Epithelial cell of proximal tubule (primary cell): ENCODE measurements at places on chromosomes 1 and 21. TPM values are rescaled to one million over a fixed set of nuclear protein-coding genes. Genes with fewer than 3 reads are reported as not detected.

OR2T29 gene
- not detected in 2 replicates for total RNA-seq

DNA sequence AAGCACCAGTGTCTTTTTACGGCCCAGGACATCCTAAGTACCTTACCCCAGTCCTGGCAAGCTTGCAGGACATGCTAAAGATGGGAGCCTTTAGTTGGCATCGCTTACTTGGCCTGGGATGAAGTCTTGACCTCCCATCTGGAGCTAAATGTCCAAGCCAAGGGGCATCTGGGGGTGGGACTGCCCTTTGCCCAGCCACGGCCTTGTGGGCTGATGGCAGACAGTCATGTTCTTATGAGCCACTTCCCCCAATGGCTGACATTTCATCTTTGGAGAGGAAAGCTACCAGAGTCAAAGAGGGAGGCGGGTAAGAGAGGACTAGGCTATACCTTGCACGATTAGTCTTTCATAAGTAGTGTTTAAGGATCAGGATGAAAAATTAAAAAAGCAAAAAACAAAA is 32.2 kb downstream of the OPTC start:
- DNase-seq = no peak

DNA sequence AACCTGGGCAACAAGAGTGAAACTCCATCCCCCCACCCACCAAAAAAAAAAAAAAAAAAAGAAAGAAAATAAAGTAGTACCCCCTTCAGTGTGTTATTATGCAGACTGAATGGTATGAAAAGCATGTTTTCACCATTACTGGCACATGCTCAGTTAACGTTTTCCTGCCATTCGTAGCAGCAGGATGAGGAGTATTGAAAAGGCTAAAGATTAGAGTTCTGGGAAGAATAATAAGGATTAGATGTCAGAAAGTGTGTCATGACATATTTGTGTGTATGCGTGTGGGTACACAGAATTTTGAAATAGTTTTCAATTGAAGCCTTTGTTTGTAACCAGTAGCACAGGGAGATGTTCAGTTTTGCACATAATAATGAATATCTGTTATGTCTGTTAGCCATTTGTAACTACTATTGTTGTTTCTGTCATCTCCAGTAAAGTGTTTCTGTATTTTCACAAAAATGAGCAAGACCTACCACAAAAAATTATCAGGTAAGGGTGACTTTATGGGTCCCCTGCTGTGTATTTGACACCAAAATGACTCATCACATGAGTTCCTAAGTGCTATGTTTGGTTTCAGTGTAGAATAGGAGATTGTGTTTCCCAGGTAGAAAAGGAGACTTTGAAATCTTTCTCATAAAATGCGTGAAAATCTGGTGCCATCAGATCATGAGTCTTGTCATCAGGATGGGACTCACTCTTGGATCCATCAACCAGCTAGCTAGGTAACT is 358.9 kb downstream of the DISC1 start:
- DNase-seq = no peak

DNA sequence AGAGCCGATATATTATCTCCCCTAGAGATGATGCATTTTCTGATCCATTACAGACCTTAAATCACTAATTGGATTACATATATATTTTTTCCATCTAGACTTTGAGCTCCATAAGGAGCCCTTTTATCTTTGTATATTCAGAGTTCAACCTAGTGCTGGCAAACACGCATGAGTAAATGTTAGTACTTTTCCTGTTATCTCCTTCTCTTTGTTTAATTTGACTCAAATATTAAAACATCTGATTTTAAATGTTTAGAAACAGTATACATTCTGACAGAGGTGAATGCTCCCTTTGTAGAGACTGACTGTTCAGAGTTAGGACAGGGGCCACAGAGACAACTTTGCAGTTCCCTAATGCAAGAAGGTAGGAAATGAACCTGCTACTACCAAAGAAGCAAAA is 37.1 kb downstream of the EIF2B3 start:
- DNase-seq = no peak

DNA sequence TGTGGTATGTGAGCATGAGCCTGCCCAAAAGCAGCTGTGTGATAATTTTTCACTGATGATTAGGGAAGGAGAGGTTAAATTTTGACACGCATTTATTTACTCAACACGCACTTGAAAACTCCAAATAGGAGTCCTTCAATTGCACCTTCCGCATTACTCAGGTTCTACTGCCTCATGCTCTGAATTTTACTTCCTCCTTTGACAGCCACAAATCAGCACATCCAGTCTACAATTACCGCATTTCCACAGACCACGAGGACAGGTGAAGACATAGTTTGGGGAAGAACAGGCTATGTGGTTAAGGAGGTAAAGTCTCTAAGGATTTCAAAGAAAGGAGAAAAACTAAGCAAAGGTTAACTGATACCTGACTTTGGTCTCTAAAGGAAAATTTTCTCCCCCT is 2.6 kb downstream of the CAPN8 start:
- no peak for DNase-seq

ABCG1 gene
- not detected in 2 replicates for total RNA-seq

- DNase-seq = no peak
Measured at GRCh38 chr1:218171302-218171893, 113.7 kb upstream of the RRP15 start.

GRCh38 chr21:44483288-44484237 is 28.3 kb downstream of the LRRC3 start:
- DNase-seq = no peak

GRCh38 chr1:246537441-246537840 is 28.6 kb downstream of the TFB2M start:
- no peak for DNase-seq

- DNase-seq = no peak
Measured at GRCh38 chr1:31426249-31426922, 13.4 kb downstream of the SERINC2 start.

DNA sequence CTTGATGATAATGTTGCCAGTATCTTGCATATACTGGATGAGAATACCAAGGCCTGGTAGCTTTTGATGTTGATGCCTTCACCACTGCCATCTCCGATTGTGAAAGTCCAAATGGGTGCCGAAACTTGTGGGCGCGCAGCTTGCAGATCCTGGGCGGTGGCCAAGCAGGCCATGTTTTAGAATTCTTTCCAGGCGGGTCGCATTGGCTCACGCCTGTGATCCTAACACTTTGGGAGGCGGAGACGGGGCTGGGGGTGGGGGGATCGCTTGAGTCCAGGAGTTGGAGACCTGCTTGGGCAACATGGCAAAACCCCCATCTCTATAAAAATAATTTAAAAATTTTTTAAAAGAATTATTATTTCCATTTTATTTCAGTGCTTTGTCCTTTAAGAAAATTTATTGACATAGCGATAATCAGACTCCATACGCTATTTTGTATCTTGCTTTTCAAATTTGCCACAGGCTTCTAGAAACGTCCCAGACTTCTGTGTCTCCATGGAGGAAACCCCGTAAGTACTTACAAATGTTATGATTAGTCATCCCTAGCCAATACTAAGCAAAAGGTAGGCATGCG is 592 bp upstream of the ZNF326 start:
- no peak for DNase-seq

DNA sequence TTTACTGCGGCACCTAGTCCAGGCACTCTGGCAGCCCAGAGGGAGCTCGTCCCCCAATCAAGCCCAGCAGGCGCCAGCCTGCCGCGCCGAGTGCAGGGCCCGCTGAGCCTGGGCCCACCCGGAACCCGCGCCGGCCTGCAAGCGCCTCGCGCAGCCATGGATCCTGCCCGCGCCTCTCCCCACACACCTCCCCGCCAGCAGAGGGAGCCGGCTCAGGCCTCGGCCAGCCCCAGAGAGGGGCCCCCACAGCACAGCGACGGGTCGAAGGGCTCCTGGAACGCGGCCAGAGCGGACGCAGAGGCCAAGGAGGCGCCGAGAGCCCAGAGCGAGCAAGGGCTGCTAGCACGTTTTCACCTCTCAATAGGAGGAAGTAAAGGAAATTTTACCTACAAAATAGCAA is 767.0 kb downstream of the MRPL39 start:
- no peak for DNase-seq

GRCh38 chr1:166119471-166119965 is 47.3 kb downstream of the FAM78B start:
- DNase-seq = no peak

DNA sequence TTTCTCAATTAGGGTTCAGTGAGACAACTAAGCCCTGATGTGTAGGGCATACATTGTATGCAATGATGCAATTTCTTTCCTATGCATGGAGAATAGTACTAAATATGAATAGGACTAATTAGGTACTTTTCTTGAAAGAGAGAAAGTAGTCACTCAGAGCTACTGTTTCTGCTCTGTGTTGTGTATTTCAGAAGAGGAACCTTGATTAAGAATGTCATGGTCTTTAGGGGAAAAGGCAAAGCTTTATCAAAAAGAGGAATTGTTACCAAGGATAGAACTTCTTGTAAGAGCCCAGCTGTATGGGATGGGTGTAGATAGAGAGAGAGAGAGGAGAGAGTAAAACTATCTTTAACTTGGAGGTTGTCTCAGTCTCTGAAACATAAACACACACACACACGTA is 49.1 kb downstream of the HLX start:
- DNase-seq = no peak

DNA sequence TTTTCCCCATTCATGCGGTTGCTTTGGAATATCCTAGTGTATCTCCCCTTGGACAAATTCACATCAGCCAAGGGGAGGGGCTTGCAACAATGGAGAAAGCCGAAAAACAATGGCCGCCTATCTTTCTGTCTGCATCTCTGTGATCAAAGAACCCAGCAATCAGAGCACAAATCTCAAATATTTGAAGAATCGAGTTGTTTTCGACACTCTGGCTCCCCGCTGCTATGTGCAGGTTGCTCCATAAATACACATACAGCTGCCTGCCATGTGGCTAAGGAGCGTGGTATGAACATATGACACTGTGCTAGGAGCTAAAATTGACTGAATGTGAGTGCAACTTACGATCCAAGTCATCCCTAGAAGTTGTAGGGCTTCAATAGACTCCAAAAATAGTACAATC is 8.5 kb downstream of the CFHR4 start:
- DNase-seq = no peak

DNA sequence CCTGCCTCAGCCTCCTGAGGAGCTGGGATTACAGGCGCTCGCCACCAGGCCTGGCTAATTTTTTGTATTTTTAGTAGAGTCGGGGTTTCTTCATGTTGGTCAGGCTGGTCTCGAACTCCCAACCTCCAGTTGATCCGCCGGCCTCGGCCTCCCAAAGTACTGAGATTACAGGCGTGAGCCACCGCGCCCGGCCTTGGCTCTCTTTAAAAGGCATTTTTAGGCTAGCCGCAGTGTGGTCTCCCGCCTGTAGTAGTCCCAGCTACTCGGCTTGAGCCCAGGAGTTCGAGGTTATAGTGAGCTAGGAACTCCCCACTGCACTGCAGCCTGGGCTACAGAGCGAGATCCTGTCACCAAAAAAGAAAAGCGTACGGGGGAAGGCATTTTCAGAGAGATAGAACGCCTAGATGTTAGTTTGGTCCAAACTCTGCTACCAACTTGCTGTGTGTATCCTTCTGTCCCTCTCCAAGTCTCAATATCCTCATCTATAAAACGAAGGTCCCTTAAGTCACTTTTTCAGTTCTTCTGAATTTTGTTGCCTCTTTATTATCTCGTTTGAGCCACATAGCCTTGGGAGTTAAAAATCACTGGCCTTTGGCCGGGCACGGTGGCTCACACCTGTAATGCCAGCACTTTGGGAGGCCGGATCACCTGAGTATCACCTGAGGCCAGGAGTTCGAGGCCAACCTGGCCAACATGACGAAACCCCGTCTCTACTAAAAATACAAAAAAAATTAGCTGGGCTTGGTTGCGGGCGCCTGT is 734 bp downstream of the MED18 start:
- no peak for DNase-seq

GRCh38 chr1:205434738-205435137 is 12.9 kb upstream of the LEMD1 start:
- no peak for DNase-seq

ATP8B2 gene
- 26.6 and 30.6 TPM in 2 replicates for total RNA-seq
